Activated T-helper 1 cell treated with anti-CD3 and anti-CD28 coated beads, Interleukin-12 subunit alpha, Interleukin-12 subunit beta, Interleukin-2, Interleukin-4 antibody, amounts not matched to agents 30 ng/mL and 10 ng/mL and 1 ng/mL, durations not matched to agents 14 hours and 24 hours and 36 hours (primary cell): ENCODE measurements at places on chromosomes 4 and X. TPM values are rescaled to one million over a fixed set of nuclear protein-coding genes. Genes with fewer than 3 reads are reported as not detected.

Gene MAGEA2
- total RNA-seq: not detected in 2 replicates

Gene PABPC4L
- total RNA-seq: not detected in 2 replicates

Gene FAAH2
- 7.2 and 7.3 TPM in 2 replicates for total RNA-seq

Gene ARMCX4
- total RNA-seq: 3.3 and 4.8 TPM in 2 replicates

Gene TENT5D
- total RNA-seq: not detected in 2 replicates

Gene BEX1
- total RNA-seq: not detected in 2 replicates

Gene TBC1D8B
- 0.26 and 0.32 TPM in 2 replicates for total RNA-seq

Gene RHOXF2B
- not detected in 2 replicates for total RNA-seq

DNA sequence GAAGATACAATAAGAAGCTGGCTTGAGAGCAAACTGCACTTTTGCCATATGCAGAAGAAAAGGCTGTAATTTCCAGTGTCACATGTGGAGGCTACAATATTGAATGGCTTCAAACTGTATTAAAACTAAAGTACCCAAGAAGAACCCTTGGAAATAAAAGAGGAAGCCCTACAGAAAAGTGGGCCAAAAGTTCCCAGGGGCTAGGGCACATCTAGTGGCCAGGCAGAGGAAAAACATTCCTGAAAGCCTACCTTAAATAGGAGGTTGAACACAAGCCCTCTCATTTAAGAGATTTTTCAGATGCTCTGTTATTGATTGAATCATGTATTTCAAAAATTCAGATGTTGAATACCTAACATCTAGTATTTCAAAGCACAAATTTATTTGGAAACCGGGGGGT is 40.6 kb upstream of the PRDX4 start:
- no peak for DNase-seq
- H3K36me3 ChIP-seq: no peaks in the 10 kb centered on the region
- H3K27me3 ChIP-seq: peaks cover 9% of the 10 kb centered on the region
- H3K4me3 ChIP-seq: no peak overlapping the region
- H3K4me1 ChIP-seq: no peaks in the 10 kb centered on the region

DNA sequence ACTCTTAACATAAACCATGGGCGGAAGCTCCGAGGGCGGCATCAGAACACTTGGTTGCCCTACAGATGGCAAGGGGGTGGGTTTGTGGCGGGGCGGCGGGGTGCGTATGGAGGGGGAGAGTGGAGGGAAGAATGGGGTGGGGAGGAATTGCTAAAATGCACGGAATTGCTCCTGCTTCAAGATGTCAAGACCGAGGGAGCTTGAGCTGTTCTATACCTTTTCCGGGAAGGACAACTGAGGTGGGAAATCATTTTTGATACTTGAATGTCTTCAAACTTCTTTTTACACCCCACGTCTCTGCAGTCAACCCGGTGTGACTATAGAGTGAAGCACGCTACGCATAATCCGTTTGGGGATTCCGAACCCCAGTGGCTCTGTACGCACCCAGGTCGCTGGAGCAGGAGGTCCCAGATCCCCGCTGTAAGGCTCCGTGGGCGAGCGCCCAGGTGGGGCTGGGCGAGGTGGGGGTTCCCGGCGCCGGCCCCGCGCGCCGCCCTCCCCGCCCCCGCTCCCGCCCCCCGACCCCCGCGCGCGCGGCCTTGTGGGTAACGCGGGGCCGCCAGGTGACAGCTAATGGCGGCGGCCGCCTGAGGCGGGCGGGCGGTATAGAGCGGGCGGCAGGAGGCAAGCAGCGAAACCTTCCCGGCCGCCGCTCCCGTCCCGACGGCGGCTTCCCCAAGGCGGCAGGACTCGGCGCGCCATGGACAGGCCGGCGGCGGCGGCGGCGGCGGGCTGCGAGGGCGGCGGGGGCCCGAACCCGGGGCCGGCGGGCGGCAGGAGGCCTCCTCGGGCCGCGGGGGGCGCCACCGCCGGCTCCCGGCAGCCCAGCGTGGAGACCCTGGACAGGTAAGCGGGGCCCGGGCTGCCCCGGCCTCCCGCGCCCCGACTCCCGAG is at the start of gene MTMR1:
MTMR1 (plus strand) TSS at position 566 of the 894 bp plus-strand sequence; CDS start at position 701, 135 bp downstream.
- no peak for DNase-seq
- H3K4me3 ChIP-seq: peak within 1 kb of the TSS; percentile 91
- peaks cover 9% of the 10 kb centered on the region for H3K36me3 ChIP-seq
- peaks cover 73% of the 10 kb centered on the region for H3K4me1 ChIP-seq
- no peaks in the 10 kb centered on the region for H3K27me3 ChIP-seq

GRCh38 chr4:10496200-10496599 is 39.0 kb upstream of the ZNF518B start:
- no peaks in the 10 kb centered on the region for H3K36me3 ChIP-seq
- H3K27ac ChIP-seq: no peak overlapping the region
- H3K4me3 ChIP-seq: no peak overlapping the region

DNA sequence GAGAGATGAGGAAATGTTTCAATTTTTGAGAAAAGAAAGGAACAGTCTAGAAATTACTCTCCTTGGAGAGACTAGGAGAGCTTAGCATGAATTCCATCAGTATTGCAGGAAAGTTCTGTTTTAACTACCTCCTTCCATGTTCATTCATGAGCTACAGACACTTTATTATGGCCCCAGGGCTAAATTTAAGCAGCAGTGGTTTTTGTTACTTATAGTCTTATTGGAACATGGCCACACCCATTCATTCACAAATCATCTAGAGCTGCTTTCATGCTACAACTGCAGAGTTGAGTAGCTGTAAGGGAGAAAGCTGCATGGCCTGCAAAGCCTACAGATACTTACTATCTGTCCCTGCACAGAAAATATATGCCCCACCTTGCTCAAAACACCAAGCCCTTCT is 81.7 kb downstream of the SHISA3 start:
- H3K27me3 ChIP-seq: no peaks in the 10 kb centered on the region
- H3K4me3 ChIP-seq: no peak overlapping the region
- no peak for DNase-seq
- no peaks in the 10 kb centered on the region for H3K4me1 ChIP-seq
- no peak overlapping the region for H3K27ac ChIP-seq
- H3K36me3 ChIP-seq: no peaks in the 10 kb centered on the region

- H3K4me3 ChIP-seq: no peak overlapping the region
- no peaks in the 10 kb centered on the region for H3K4me1 ChIP-seq
- no peak for DNase-seq
Observed at GRCh38 chr4:31236020-31236638, 516.0 kb downstream of the PCDH7 start.

- peak overlapping the region; percentile 83 for H3K27ac ChIP-seq
- H3K4me3 ChIP-seq: peak overlapping the region; percentile 34
- H3K36me3 ChIP-seq: peaks cover 32% of the 10 kb centered on the region
- no peaks in the 10 kb centered on the region for H3K27me3 ChIP-seq
- H3K4me1 ChIP-seq: peaks cover 71% of the 10 kb centered on the region
Observed at GRCh38 chr4:89283226-89284009, 24.2 kb downstream of the GPRIN3 start.

GRCh38 chrX:68669871-68670270 is 22.4 kb downstream of the STARD8 start:
- DNase-seq: no peak
- no peak overlapping the region for H3K4me3 ChIP-seq
- H3K27ac ChIP-seq: no peak overlapping the region
- no peaks in the 10 kb centered on the region for H3K36me3 ChIP-seq
- H3K27me3 ChIP-seq: peaks cover 5% of the 10 kb centered on the region

DNA sequence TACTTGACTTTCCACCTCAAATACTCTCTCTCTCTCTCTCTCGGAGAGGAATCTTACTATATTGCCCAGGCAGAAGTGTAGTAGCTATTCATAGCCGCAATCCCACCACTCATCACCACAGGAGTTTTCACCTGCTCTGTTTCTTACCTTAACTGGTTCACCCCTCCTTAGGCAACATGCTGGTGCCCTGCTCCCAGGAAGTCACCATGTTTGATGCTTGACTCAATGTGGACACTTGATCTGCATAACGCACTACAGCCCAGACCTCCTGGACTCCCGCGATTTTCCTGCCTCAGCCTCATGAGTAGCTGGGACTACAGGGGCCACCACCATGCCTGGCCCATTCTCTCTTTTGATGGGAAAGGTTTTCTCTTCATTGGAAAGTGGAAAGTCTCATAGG is 271.8 kb downstream of the FBXW7 start:
- DNase-seq: no peak
- peaks cover 1% of the 10 kb centered on the region for H3K36me3 ChIP-seq
- peaks cover 7% of the 10 kb centered on the region for H3K27me3 ChIP-seq
- no peak overlapping the region for H3K27ac ChIP-seq
- H3K4me1 ChIP-seq: peaks cover 9% of the 10 kb centered on the region

DNA sequence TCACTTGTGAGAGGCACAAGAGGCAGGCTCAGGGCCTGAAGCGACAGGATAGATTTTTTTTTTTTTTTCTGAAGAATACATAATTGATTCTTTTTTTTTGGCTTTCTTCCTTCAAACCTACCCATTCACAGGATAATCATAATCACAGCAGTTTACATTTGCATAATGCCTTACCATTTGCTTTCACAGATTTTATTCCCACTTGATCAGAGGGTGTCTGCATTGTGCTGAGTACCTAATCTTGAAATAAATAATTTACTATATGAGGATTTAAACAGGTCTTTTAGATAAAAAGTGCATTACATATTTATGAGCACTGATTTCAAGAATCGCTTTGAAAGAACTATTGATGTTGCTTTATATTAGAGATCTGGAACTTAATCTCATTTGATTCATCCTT is 219.3 kb downstream of the SPRY1 start:
- H3K36me3 ChIP-seq: peaks cover 5% of the 10 kb centered on the region
- H3K4me3 ChIP-seq: no peak overlapping the region
- peaks cover 13% of the 10 kb centered on the region for H3K4me1 ChIP-seq
- no peak overlapping the region for H3K27ac ChIP-seq
- DNase-seq: no peak

DNA sequence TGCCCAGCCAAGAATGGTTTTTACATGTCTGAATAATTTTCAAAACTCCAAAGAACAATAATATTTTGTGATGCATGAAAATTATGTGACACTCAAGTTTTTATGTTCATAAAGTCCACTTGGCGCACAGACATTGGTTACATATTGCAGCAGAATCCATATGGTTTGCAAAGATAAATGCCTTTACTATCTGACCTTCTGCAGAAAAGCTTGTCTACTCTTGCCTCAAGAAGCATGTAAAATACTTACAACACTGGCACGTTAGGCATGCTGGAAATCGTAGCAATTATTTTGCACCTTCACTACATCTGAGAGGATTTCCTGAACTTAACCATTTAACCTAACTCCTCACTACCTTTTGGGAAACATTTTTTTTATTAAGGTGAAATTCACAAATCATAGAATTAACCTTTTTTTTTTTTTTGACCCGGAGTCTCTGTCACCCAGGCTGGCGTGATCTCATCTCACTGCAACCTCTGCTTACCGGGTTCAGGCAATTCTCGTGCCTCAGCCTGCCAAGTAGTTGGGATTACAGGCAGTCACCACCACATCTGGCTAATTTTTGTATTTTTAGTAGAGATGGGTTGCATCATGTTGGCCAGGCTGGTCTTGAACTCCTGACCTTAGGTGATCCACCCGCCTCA is 3.5 kb upstream of the XG start:
- peaks cover 4% of the 10 kb centered on the region for H3K36me3 ChIP-seq
- no peak for DNase-seq
- no peak overlapping the region for H3K27ac ChIP-seq
- no peaks in the 10 kb centered on the region for H3K27me3 ChIP-seq

- H3K4me3 ChIP-seq: no peak overlapping the region
- H3K27me3 ChIP-seq: peaks cover 33% of the 10 kb centered on the region
- H3K36me3 ChIP-seq: no peaks in the 10 kb centered on the region
Observed at GRCh38 chr4:153216546-153216945, 12.3 kb downstream of the TRIM2 start.

- peak; percentile 31 for DNase-seq
- H3K4me1 ChIP-seq: peaks cover 26% of the 10 kb centered on the region
- H3K27me3 ChIP-seq: no peaks in the 10 kb centered on the region
- peak overlapping the region; percentile 76 for H3K27ac ChIP-seq
- H3K4me3 ChIP-seq: peak overlapping the region; percentile 66
- H3K36me3 ChIP-seq: peaks cover 1% of the 10 kb centered on the region
Observed at GRCh38 chrX:150546711-150547153, 21.7 kb upstream of the MTM1 start.

DNA sequence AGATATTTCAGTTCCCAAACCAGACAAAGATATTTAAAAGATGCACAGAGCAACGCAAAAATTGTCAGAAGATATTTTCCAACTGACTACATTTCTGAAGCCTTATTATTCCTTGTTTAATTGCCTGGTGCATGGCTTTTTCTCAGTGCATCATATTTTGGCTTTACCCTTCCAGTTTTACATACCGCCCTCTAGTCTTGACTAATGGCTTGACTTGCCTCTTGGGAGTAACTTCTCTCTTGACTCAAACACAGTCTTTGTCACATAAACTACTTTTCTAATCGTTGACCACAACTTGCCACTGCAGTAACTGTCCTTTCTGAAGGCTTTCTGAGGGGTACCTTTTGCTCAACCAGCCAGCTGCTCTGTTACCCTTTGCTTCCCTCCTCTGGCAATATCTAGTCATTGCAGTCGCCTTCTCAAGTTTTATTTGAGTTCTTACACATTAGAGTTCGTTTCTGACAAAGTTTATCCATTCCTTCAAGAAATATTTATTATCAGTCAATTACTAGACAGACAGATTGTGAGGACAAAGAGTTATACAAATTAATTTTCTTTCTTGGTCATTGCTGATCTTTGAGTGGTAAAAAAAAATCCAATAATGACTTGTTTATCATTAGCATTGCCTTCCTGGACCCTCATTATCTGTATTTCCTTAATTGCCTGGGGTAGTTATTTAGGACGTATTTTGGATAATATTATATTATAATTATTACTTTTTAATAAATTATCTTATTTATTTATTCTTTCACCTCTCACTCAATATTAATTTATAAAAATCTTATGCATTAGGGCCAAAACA is 506.9 kb upstream of the PCDH10 start:
- H3K27ac ChIP-seq: no peak overlapping the region
- no peak for DNase-seq
- no peak overlapping the region for H3K4me3 ChIP-seq
- peaks cover 1% of the 10 kb centered on the region for H3K27me3 ChIP-seq
- no peaks in the 10 kb centered on the region for H3K4me1 ChIP-seq
- no peaks in the 10 kb centered on the region for H3K36me3 ChIP-seq

GRCh38 chr4:168566726-168567125 is 69.9 kb downstream of the PALLD start:
- H3K27ac ChIP-seq: no peak overlapping the region
- H3K27me3 ChIP-seq: peaks cover 8% of the 10 kb centered on the region
- DNase-seq: no peak
- peaks cover 6% of the 10 kb centered on the region for H3K4me1 ChIP-seq
- H3K36me3 ChIP-seq: no peaks in the 10 kb centered on the region

DNA sequence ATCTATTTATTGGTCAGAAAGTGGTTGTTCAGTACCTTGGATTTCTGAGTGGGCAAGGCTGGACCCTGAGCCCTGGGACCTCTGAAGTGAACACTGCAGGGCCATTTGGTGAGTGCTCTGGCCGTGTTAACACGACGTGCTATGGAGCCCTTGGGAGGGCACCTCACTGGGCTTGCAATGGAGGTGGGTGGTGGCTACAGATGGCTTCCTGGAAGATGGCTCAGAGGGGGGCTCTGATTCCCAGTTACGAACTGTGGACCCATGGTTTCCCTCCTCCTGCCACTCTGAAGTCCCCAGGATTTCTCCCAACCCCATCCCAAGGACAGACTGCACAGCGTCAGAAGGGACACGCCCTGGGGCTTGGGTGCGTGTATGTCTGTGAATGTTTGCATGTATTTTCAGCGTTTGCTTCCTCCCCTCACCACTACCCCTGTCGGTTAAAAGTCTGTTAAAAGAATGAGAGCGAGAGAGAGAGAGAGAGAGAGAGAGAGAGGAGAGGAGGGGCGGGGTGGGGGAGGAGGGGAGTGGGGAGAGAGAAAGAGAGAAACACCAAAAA is 3.7 kb upstream of the RHOH start:
- H3K4me3 ChIP-seq: peak overlapping the region; percentile 84
- H3K27ac ChIP-seq: peak overlapping the region; percentile 99
- peaks cover 79% of the 10 kb centered on the region for H3K4me1 ChIP-seq
